ENCODE measurements at places on chromosomes 6 and 20.

GRCh38 chr6:128063850-128064539 is 163.1 kb upstream of the THEMIS start:
- DNase-seq, result no peak

DNA sequence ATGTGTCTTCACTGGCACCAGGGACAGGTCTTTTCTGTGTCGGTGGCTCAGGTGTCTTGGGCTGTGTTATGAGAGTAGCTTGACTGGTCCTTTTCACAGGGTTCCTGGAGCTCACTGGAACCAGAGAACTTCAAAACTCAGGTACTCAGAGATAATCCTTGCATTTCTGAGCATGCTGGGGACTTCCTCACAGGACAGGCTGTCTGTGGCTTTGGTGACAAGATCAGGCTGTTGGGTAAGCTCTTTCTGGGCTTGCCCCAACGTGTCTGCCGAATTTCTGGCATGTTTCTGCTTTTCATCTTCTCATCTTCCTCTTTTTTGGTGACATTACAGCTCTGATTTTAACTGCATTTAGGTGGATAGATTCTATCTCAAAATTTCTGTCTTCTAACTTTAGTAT is 270.0 kb downstream of the CDH26 start:
- no peak for DNase-seq

DNA sequence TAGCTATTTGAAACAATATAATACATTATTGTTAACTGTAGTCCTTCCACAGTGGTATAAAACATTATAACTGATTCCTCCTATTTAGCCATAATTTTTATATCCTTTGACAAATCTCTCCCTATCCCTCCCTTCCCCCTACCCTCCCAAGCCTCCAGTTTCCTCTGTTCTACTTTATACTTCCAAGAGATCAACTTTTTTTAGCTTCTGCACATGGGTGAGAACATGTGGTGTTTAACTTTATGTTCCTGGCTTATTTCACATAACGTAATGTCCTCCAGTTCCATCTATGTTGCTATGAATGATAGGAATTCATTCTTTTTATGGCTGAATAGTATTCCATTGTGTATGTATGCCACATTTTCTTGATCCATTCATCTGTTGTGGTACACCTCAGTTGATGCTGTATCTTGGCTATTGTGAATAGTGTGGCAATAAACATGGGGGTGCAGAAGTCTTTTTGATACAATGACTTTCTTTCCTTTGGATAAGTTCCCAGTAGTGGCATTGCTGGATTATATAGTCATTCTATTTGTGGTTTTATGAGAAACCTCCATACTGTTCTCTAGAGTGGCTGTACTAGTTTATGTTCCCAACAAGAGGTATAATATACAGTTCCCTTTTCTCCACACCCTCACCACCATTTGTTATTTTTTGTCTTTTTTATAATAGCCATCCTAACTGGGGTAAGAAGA is 205.0 kb downstream of the KCNQ5 start:
- DNase-seq, result peak; percentile 29

GRCh38 chr6:105562027-105562426 is 159.1 kb upstream of the PREP start:
- DNase-seq, result no peak

GRCh38 chr20:49768204-49769047 is 44.2 kb upstream of the SLC9A8 start:
- DNase-seq, result no peak

DNA sequence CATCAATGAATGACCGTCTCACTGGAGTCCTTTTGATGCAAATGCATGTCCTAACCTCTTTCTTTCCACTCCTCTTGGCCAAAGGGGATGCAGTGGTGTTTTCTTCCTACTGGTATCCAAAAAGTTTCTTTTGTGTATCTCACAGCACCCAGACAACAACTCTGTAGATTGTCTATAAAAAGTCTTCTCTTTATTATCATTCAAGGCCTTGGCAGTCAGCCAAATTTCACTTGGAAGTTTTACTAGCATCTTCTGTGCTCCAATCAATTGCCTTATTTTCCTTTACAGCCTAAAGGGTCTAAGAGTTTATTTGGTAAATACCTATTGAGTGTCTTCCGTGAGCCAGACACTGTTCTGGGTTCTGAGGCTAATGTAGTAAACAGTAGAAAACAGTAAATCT is 150.2 kb upstream of the RNF217 start:
- no peak for DNase-seq

DNA sequence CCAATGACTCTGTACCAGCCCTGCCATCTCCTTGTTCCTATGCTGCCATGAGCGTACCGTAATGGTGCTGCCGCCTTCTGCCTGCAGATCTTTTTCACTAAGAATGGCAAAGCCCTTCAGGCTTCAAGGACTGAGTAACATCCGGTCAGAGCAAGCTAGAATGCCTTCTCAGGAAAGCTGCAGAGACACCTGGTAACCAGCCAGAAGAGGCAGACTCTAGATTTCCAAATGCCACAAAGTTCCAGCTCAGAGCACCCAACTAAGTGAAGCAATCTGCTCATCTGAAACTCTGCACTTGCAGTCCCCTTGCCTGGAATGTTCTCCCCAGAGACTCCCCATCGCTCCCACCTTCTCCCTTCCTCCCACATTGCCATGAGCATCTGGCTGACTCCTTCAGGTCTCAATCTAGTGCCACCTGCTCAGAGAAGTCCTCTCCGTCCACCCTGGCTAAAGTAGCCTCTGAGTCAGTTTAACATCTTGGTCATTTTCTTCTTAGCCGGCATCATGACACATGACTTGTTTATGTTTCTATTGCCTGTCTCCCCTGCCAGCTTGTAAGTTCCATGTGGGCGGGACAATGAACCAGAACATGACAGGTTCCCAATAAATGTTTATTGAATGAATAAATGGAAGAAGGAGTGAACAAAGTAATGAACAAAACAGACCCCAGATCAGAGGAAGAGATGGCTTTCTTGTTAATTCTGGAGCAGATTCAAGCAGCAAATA is 6.9 kb upstream of the OCSTAMP start:
- no peak for DNase-seq

- no peak for DNase-seq
These were observed 2.0 kb downstream of the ADGRB3 start for GRCh38 chr6:68637071-68637470.

DNA sequence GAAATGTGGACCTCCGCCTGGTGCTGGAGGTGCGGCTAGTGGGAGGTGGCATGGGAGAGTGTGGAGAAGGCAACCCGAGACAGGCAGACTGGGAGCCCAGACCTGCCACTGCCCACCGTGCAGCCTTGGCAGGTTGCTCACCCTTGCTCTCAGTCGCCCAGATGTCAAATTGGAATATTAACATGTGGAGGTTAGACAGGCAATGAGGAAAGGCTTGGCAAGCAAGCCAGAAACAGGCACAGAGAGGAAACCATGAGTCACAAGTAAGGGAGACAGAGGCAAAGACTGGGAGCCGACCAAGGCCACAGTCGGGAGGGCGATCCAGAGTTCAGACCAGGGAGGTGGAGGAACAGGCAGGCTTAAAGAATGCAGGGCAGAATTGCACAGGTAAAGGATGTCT is 178.2 kb downstream of the FOXC1 start:
- no peak for DNase-seq

- no peak for DNase-seq
These were observed 33.8 kb downstream of the TBC1D7 start for GRCh38 chr6:13294499-13295069.

- DNase-seq, result peak; percentile 96
These were observed 37.4 kb downstream of the ATXN1 start for GRCh38 chr6:16723826-16724225.

- no peak for DNase-seq
These were observed 137.6 kb downstream of the AIG1 start for GRCh38 chr6:143198312-143198711.

GRCh38 chr6:134647861-134648260 is 302.0 kb downstream of the ALDH8A1 start:
- DNase-seq, result no peak

DNA sequence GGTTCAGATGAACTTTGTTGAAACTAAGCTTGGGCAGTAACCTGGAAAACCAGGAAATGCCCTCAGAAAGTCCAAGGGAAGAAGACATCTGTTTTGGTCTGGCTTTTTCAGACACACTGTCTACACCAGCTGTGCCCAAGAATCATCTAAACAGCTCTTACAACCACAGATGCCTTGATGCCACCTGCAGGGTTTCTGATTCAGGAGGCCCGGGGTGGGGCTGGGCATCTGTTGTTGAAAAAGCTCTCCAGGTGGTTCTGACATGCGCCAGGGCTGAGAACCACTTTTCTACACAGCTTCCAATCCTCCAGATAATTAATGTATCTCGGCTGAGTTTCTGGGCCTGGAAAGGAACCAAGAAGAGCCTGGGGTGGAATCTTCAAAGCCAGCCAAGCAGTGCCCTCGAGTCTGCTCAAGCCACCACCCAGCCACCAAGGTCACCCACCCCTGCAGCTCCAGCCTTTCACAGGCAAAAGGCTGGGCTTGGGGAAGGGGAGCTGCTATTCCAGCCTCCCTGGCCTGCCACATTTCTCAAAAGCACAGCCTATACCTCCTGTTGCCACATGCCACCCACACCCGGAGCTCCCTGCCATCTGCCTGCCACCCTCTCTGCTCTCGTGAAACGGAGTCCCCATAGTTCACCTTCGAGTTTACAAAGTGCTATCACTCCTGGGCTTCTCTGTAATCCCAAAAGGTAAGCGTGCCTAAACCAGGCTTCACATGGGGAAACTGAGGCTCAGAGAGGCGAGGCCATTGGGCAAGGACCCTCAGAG is 9.4 kb downstream of the MDGA1 start:
- no peak for DNase-seq

GRCh38 chr6:82074556-82074955 is 173.0 kb downstream of the IBTK start:
- no peak for DNase-seq

GRCh38 chr20:4961746-4962145 is 39.6 kb downstream of the SLC23A2 start:
- DNase-seq, result no peak

- no peak for DNase-seq
These were observed 82.6 kb downstream of the SERAC1 start for GRCh38 chr6:158085261-158086053.

- no peak for DNase-seq
These were observed 142.7 kb downstream of the LRRC1 start for GRCh38 chr6:53937461-53937860.

GRCh38 chr6:156438350-156438923 is 338.7 kb upstream of the ARID1B start:
- DNase-seq, result no peak

GRCh38 chr20:51766994-51767866 is 960 bp downstream of the ATP9A start:
- DNase-seq, result no peak

- no peak for DNase-seq
These were observed 47.6 kb downstream of the HTR1B start for GRCh38 chr6:77415706-77416105.

DNA sequence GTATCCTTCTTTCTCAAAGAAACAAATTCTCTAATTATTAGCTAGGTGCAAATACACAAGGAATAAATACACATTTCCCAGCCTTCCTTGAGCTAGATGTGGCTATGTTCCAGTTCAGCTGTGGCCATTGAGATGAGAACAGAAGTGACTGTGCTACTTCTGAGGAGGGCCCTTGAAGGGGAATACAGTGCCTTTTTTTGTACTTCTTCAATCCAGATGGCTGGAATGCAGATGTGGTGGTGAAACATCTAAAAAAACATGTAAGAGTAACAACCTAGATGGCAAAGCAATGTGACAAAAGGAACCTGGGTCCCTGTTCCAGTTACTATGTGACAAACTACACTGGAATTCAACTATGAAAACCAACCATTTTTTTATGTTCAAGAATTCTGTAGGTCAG is 115.4 kb upstream of the DST start:
- no peak for DNase-seq

DNA sequence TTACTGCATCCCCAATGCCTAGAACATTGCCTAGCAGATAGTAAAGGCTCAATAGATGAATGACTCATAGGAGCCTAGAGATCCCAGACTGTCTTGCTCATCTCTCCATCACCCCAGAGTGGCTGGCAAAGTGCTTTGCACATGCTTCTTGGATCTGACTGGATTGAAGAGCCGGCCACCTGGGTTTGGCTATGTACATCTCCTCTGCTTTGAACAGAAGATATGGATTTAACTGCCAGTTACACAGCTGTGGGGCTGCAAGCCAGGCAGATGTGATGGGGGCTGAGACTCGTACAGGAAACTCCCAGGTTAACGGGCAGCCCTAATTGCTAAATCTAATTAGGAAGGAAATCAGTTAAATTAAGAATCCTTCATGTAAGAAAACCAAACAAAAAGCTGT is 28.6 kb downstream of the MYLIP start:
- no peak for DNase-seq

GRCh38 chr6:5279891-5280338 is 18.6 kb downstream of the FARS2 start:
- DNase-seq, result no peak

- DNase-seq, result peak; percentile 15
These were observed 734 bp downstream of the TPBG start for GRCh38 chr6:82364087-82365015.

DNA sequence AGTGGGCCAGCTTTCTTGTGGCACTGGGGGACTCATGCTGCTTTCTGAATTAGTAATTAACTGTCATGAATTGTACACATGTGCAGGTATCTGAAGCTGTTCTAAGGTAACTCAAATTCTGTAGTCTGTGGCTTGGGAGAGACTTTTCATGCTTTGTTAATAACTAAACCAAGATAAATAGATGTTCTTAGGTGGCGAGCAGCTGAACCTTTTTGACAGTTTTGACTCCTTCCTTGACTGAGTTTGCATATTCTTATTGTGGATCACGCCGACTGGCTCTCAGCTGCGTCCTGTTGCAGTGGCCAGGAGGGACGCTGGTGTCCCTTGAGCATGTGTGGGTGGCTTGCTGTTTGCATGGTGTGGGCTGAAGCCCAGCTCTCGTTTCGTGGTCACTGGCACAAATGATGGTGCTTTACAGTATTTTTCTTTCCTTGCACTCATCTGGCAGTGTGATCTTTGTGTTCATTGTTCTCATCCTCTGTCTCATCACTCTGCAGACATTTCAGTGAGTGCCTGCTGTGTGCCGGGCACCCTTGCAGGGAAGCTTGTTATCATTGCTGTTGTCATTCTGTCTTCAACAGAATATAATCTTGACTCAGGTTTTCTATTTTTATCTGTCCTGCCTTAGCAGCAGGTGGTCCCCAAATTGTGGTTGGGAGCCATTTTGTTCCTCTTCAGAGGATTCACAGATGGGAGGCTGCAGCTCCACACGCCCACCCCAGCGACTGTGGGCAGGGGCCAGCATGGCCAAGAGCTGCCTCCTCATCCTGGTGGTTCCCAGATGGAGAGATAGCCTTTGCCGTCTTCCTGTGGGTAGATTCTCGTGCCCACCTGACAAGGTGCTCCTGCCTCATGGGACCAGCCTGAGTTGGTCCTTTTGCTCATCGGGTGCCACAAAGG is 39.6 kb downstream of the DUSP22 start:
- no peak for DNase-seq

- no peak for DNase-seq
These were observed 26.5 kb downstream of the CD109 start for GRCh38 chr6:73722318-73723060.

GRCh38 chr6:52454556-52454955 is 34.4 kb downstream of the EFHC1 start:
- no peak for DNase-seq

- DNase-seq, result no peak
These were observed 191.2 kb upstream of the PREP start for GRCh38 chr6:105593805-105594671.

Measured in HS-27A (cell line).